ENCODE measurements at places on chromosomes 1 and 21. TPM values are rescaled to one million over a fixed set of nuclear protein-coding genes. Genes with fewer than 3 reads are reported as not detected.

Gene CLCC1
- total RNA-seq: 22.7 TPM

DNA sequence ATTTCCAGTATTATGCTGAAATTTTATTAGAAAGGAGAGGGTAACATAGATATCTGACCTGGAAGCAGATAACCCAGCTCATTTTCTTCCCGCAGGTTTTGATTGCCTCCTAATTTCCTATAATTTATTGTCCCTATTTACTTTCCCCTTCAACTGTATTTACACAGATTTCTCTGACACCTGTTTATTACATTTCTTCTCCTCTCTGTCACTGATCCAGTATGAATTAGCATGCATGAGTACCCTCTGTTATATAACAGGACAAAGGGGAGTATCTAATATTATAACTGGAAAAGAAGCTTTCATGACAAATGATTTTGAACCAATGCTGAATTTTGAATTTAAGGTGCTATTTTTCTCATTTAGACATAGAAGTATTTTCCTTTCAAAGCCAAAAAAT is 37.4 kb downstream of the DENND1B start:
- DNase-seq: no peak

DNA sequence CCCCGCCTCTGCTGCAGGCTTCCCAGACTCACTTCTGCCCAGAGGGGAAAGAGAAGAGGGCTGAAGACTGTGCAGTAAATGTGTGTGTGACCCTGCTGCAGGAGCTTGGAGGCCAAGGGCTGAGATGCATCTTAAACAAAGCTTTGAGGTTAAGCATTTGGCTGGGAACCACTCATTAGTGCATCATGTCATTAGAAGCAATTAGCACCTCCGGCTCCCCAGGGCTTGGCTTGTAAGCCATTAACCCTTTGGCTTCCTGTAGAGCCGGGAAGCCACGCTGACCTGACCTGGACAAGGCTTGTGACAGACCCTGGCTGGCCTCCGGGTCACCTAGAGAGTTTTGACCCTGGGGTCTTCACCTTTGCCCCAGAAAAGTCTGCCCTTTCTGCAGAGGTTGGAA is 77.0 kb downstream of the CSMD2 start:
- DNase-seq: no peak

DNA sequence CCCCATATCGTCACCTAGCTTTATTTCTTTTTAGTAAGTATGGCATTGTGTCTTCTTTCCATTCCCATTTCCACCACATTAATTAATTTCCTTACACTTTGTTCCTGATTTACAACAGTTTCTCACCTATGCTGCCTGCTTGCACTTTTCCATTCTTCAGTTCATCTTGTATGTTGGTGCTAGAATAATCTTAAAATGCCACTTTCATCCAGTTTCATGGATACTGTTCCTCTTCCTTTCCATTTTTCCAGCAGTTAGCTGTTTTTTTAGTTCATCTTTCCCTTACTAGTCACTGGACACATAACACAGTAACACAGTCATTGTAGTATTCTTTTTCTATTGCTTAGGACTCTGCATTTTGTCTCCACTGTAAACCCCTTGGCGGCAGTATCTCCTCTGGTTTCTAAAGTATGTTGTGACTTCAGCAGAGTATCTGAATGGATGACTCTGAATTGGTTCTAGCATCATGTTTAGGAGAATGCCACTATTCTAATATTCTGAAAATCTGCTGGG is 2.1 kb downstream of the CDC7 start:
- DNase-seq: peak; percentile 14

Gene MAP3K21
- 22.9 TPM for total RNA-seq

Gene KCND3
- total RNA-seq: 0.09 TPM

GRCh38 chr21:32548978-32549377 is 36.3 kb downstream of the TCP10L start:
- DNase-seq: no peak

Gene DNM3
- total RNA-seq: 0.12 TPM

DNA sequence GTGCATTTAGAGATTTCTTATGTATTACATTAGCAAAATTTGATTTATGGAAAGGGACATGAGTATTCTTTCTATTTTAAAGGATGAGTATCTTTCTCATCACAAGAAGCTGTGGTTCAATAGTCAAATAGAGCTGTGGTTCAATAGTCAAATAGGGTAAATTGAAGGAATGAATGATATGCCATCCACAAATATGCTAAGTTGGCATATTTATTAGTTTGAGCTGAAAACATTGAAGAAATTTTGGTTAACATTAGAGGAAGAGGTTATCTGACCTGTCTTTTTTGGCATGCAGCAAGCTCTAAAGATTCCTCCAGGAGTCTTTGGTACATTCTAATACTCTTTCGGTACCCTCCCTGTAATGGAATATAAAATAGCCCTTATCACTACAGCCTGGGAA is 4.8 kb downstream of the OR2L8 start:
- no peak for DNase-seq

- DNase-seq: no peak
These were observed 4.9 kb upstream of the GJB5 start for GRCh38 chr1:34749992-34750391.

DNA sequence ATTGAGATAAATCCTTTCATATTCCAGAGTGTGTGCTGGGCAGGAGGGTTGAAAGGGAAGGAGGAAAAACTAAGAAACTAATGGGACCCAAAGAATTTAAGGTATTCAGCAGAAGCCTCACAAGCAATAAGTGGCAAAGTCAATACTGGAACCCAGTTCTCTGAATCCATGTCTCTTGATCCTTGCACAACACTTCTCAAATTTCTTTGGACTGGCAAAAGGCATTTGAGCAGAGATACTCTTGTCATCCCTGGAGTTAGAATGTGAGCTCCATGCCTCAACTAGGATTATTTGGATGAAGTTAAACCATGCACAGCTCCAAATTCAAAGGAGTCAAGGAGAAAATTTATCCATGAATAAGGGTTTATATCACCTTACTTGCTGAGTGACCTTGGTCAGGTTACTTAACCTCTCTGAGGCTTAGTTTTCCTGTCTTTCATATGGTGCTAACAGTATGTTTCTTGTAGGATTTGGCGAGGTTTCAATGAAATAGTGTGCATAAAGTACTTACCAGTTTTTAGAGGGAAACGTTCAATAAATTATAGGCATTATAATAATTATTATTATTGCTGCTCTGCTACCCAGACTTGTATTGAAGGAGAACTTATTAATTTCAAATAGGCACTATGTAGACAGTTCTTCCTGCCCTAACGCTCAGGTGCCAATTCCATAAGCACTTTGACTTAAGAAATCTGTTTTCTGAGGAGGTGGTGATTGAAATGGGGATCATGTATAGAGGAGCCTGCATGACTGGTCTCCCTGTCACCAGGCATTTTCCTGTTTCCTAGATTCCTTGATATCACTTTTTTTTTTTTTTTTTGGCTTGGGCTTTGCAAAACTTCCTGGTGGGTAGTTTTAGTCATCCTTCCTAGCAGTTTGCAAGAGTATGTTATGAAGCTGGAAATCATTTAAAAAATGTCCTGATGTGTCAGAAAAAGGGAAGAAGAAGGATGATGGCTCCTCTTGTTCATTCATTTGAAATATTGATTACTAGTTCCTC is 125.0 kb upstream of the JUN start:
- no peak for DNase-seq

- DNase-seq: no peak
These were observed 47.9 kb downstream of the DDAH1 start for GRCh38 chr1:85417017-85417416.

- DNase-seq: no peak
These were observed 97.2 kb downstream of the LAMC2 start for GRCh38 chr1:183283286-183283685.

Gene RNF115
- 11.3 TPM for total RNA-seq

- no peak for DNase-seq
These were observed 33.3 kb upstream of the HNRNPU start for GRCh38 chr1:244897476-244898254.

DNA sequence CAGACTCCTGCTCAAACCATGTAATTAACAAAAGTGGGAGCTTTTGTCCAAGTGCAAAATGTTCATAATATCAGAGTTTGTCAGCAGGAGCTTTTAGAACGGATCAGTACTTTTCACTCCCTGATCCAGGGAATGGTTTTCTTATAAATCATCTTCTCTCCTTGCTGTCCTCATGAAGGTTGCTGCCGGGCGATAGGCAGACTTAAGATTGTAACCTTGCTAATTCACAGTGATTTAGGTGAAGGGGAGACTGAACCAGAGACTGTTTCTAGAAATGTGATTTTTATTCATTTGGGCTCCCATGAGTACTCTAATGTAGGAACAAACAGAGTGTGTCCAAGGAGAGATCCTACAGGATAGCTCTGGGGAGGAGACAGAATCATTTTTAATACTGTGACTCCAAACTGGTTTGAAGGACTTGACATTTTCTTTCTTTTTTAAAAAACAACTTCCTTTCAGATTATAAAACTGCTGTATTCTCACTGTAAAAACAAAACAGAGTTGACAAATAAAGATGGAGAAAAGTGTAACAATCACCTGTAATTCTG is 23.7 kb downstream of the ELAVL4 start:
- DNase-seq: no peak

Gene FCAMR
- total RNA-seq: not detected

DNA sequence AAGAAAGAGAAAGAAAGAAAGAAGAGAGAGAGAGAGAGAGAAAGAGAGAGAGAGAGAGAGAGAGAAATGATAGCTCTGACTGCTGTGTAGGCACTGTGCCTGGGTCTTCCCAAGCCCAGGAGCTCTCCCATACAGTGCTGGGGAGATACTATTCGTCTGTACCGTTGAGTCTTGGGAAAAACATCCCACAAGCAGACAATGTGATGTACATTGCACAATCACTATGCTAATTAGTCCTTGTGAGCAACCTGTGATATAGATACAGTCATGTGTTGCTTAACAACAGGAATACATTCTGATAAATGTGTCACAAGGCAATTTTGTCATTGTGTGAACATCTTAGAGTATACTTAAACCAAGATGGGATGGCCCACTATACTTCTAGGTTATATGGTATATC is 381.0 kb downstream of the HHAT start:
- DNase-seq: no peak

DNA sequence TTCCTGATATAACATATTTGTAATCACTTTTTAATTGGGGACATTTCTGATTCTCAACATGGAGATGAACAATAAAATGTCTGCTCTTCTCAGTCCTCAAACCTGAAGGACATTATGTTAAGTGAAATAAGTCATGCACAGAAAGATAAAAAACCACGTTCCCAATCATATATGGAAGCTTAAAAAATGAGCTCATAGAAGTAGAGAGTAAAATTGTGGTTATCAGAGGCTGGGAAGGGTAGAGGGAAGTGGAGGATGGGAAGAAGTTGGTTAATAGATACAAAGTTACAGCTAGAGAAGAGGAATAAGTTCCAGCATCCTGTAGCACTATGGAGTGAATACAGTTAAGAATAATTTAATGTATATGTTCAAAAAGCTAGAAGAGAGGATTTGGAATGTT is 1.5 kb upstream of the CD48 start:
- no peak for DNase-seq

DNA sequence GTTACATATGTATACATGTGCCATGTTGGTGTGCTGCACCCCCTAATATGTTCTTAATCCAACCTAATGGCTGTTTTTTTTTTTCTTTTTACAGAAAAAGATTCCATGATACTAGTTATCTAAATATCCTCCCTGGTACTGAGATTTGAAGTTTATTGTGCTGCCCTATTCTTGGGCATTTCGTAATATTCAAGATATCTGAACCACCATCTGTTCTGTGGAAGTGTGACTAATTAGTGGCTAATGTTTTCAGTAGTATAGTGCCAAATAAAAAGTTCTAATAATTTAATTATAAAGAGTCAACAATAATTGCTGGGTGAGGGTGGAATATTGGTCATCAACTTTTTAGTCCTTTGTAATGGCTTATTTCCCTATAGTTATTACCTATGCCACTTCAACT is 217.5 kb downstream of the GABPA start:
- no peak for DNase-seq

Gene FAM72A
- 34.6 TPM for total RNA-seq

Gene XCL2
- total RNA-seq: not detected

Gene CFAP45
- total RNA-seq: not detected

DNA sequence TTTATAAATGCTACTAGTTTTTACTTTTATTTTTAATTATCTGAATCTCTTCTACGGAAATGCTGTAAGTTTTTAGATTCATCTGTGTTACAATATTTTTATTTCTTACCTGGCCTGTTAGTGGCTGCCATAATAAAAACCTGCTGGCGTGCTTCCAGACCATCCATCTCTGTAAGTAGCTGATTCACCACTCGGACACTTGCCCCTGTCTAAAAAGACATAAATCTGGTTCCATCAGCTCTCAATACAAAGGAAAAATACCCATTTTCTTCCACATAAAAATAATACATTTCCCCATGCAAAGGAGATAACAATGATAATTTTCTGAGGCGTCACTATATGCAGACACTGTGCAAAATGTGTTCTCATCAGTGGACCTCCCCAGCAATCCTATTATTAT is 62.0 kb downstream of the NVL start:
- DNase-seq: no peak

DNA sequence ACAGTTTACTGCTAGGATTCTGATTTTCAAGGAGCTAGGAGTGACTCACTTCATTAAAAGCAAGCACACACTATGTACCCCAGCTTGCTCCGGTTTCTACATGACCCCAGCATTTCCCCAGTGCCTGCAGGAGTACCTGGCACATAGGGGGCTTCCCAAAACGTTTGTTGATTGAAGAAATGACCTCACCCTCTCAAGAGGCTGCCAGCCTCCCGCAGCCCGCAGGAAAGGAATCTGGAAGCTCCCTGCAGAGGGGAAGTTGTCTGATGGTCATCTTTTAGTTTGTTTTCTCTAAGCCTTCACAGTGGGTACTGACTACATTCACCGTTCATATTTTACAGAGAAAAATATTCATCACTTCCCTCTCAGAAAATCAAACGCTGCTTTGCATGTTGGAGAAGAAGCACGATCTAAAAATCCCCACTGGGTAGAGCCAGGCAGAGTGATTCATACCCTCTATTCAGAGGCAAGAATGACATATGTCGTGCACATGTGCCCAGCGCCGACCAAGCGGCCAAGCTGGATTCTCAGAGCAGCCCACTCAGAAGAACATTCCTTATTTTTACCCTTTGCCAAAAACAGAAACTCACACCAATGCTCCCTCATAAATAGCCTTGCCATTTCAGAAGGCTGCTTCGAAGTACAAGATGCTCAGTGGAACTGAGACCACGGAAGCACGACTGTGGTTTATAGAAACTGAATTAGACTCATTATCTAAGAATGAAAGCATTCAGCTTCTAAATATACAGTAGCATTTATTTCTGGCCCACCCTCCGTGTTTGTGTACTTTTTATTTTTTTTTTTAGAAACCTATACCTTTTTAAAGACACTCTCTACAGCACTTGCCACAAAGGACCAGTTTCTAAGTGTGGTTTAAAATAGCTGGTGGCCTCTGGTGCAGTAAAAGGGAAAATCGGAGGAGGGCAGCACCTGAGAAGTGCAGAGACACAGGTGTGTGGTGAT is 143.2 kb downstream of the MIS18A start:
- DNase-seq: no peak

Gene UMODL1
- total RNA-seq: not detected

Gene AIRE
- not detected for total RNA-seq

Gene GBP5
- not detected for total RNA-seq

Gene CLCA1
- not detected for total RNA-seq

All from NCI-H460 (cell line).